ENCODE measurements at places on chromosomes 1 and 21.
A peak's percentile ranks its signal among the peaks of the same experiment; 100 is the strongest.

- DNase-seq = no peak
Observed at GRCh38 chr1:170789063-170789462, 125.1 kb downstream of the PRRX1 start.

- no peak for DNase-seq
Observed at GRCh38 chr1:160664573-160665051, 17.8 kb upstream of the SLAMF1 start.

- no peak for DNase-seq
Observed at GRCh38 chr1:154877370-154877974, 7.4 kb upstream of the KCNN3 start.

DNA sequence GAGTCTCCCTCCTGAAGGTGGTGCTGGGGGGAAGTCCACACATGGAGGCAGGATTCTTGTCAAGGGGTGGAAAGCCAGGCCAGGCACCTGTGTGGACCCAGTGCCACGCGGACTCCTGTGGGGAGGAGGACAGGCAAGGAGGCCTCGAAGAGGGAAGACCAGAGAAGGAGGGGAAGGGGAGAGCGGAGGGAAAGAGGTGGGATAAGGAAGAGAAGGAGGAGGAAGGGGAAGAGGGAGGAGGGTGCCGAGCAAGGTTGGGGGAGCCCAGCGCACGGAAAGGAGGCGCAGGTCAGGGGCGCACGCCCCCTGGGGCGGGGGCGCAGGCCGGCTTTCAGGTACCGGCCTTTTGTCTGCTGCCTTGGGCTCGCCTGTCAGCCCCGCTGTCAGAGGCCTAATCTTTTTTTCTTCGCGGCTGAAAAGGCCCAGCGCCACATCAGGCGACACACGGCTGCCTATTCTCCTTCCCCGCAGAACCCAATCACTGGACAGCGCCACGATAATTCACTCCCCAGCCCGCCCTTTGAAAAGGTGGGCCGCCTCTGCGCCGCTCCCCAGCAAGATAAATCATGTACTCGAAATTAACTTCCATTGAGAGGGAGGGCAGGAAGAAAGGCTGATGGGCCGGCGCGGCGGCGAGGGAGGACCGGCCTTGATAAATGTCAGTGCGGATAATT lies 42.5 kb downstream of the PRDM16 start:
- DNase-seq = no peak

DNA sequence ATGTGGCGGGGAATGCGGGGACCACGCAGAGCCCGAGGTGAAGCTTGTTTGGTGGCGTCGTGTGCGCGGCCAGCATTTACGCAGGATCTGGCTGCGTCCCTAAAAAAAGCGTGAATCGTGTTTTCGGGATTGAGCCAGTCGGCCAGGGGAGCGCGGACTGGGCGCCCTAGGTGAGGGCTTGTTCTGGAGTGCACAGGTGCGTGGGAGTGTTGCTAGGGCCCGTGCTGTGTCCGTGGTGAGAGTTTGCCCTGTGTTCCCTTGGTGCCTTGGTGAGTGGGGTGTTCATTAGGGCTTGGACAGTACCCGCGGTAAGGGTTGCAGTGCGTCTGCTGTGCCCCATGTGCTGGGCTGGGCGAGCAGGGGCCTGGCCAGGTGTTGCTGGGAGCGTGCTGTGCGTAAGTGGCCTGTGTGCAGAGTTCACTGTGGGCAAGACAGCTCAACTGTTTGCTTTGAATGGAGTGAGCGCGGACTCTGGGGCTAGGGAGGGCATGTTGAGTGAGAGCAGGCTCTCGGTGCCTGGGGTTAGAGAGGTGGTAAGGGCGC lies 673 bp downstream of the CD46 start:
- DNase-seq = no peak

DNA sequence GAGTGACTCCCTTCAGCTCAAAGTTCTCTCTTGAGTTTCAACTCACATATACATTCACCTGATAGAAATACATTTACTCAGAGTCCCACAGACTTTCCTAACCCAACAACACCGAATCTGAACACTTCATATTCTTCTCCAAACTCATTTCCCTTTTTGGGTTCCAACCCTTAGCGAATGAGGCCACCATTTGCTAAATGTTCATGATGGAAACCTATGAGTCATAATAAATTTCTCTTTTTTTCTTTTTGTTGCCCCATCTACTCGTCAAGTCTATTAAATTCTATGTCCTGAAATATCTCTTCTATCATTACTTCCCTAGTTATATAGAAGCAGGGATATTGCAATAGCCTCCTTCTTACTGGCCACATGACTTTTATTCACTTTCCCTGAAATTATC lies 100.1 kb downstream of the HLX start:
- no peak for DNase-seq

- no peak for DNase-seq
Observed at GRCh38 chr1:22123071-22123390, 19.9 kb downstream of the WNT4 start.

DNA sequence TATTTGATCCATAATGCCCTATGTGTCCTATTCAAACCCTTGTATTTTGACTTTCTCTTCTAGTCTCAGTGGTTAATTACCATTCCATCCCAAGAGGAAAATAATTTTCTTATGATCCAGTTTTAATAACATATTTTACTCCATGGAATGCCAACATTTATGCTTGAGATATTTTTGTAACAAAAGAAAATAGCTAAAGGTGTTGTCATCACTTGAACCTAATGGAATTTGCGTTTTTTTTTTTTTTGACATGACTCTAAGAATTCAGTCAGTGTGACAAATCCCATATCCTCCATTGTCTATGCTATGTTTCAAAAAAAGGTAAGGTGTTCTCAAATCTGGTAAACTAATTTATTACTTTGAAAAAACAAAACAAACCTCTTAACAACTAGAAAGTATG lies 324.1 kb upstream of the ADAMTS5 start:
- no peak for DNase-seq

DNA sequence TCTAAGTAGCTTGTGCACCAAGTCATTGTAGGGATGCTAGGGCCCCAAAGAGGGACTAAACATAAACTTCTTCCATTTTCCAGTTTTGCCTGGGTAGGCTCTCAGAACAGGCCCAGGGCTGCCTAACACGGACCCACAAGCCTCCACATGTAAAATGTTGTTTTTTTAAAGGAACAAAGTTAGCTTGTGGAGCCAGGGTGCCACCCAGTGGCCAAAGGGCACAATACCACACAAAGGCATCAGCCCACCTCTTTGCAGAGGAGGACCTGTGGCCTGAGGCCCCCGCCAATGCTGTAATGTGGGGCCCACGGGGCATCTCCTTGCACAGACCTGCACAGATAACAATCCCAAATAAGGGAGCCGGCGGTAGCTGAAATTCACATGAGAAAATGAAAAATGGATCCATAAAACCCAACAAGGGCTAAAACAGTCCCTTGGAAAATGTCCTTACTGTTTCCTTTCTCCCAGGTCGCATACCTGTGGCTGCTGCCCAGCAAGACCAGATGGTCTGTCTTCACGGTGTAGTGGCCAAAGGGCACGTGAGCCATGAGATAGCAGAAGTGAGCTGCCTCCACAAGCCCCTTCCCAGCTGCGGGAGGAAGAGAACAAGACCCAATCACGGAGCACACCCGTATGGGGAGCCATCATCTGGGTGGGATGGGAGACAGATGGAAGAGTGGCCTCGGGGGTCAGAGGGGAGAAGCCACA lies 23.8 kb downstream of the SEC16B start:
- peak; percentile 25 for DNase-seq

- DNase-seq = no peak
Observed at GRCh38 chr1:20634594-20635084, 1.4 kb downstream of the PINK1 start.

DNA sequence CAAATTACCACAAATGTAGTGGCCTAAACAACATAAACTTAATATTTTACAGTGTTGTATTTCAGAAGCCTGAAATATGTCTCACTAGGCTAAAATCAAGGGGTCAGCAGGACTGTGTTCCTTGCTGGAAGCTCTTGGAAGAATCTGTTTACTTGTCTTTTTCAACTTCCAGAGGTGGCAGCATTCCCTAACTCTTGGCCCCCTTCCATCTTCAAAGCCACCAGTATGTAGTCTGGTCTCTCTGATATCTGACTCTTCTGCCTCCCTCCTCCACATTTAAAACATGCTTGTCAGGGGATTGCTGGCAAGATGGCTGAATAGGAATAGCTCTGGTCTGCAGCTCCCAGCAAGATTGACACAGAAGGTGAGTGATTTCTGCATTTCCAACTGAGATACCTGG lies 567.5 kb downstream of the PLA2G4A start:
- DNase-seq = no peak

Data from NCI-H524 treated with DMSO at 0.1 percent for 48 hours (cell line).